CD4-positive, alpha-beta T cell treated with Interleukin-17A for 4 hours (primary cell): ENCODE measurements at places on chromosomes 6 and 20.

- peak; percentile 46 for DNase-seq
These were observed 250.9 kb upstream of the RREB1 start for GRCh38 chr6:6856538-6857523.

GRCh38 chr6:131083687-131084086 lies 20.6 kb upstream of the EPB41L2 start:
- DNase-seq, result no peak

DNA sequence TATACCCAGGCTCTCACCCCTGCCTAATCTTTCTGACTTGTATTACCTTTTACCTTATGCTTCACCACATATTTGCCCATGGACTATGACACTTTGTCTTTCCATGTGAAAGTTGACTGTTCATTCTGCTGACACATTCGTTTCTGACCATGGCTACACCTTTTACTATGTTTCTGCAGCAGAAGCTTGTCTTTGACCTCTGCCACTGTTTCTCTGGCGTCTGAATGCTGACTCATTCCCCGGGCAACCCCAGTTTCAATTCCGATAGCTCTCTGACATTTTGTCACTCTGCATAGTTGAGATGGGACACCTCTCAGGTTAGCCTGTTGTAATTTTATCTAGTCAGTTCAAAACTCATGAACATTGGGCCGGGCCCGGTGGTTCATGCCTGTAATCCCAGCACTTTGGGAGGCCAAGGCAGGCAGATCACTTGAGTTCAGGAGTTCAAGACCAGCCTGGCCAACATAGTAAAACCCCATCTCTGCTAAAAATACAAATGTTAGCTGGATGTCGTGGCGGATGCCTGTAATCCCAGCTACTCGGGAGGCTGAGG lies 50.7 kb downstream of the SLC26A8 start:
- DNase-seq, result no peak

DNA sequence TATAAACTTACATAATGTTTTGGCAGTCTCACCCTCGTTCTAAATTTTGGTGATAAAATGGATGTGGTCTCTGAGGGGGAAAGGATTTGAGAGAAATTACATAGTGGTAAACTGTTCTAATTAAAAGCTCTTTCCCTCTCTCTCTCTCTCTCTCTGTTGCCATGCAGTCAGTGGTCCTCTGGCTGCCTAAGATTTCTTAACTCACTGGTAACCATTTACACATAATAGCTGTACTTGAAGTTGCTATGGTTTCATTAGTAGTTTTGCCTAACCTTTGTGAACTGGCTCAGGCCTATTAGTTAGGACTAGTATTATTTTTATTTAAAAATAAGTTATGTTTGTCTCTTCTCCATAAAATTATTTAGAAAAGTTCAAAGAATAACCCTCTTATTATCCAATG lies 42.0 kb downstream of the MAPK14 start:
- no peak for DNase-seq

GRCh38 chr6:30200551-30201281 lies 12.5 kb downstream of the TRIM26 start:
- DNase-seq, result no peak

DNA sequence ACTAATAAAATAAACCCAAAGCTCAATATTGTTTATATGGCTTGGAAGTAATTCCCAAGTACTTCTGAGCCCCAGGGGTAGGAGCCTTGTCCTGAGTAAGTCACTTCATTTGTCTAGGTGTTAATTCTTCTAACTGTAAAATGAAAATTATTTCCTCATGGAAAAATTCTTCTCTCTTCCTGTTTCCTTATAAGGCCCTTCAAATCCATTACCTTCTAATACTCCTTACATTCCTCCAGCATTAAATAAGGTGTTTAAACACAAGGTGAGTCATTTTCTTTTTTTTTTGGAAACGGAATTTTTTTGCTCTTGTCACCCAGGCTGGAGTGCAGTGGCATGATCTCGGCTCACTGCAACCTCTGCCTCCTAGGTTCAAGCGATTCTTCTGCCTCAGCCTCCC lies 41.9 kb downstream of the PRR18 start:
- no peak for DNase-seq

- no peak for DNase-seq
These were observed 9.2 kb upstream of the RPS21 start for GRCh38 chr20:62377615-62378178.

GRCh38 chr6:139542351-139542750 lies 167.9 kb upstream of the CITED2 start:
- DNase-seq, result no peak

DNA sequence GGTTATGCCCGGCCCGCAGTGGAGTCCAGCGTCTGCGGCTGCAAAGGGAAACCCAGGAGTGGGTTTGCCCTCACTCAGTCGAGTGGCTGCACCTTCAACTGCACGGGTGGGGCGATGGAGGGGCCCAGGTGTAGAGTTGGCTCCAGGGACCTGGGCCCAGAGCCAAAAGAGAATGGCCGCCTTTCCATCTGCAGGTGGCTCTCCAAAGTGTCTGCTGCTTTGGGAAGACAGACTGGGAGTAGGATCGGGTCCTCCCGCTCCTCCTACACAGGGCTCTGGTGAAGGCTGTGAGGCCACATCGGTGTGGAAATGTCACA lies 80.1 kb downstream of the PTPN1 start:
- no peak for DNase-seq

GRCh38 chr20:59131551-59132285 lies 31.9 kb upstream of the ZNF831 start:
- no peak for DNase-seq

- no peak for DNase-seq
These were observed 116.1 kb upstream of the CDH4 start for GRCh38 chr20:61135968-61136367.

- DNase-seq, result no peak
These were observed 84.8 kb upstream of the PLEKHG1 start for GRCh38 chr6:150514806-150515380.

DNA sequence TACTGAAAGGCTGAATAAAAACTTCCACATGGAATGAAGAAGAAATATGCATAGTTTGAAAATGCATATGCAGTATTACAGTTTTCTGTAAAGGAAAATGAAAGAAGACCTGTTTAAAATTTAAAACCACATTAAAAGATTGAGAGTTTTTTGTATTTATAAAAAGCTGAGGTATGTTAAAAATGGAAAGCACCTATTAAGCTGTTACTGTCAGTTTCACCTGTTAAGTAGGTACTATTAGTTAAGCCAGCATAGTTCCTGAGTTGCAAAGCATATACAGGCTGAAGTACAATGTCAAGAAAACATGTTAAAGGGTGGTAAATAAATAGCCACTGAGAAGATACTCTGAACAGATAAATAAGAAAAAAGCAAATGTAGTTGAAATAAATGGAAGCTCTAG lies 69.9 kb downstream of the ATXN1 start:
- no peak for DNase-seq

DNA sequence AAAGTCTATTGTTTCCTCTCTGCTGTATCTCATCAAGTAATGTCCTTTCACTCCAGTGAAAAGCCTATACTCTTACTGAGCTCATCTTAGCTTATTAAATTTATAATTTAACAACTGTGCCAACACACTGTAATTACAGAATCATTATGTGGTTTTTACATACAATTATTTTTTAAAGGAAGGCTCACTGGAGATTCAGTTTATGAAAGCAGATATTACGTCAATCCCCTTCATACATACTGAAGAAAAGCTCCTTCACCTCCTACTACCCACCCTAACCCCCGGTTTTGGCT lies 28.1 kb downstream of the ARHGAP18 start:
- DNase-seq, result no peak

GRCh38 chr6:113953346-113953745 lies 17.6 kb downstream of the HDAC2 start:
- no peak for DNase-seq

DNA sequence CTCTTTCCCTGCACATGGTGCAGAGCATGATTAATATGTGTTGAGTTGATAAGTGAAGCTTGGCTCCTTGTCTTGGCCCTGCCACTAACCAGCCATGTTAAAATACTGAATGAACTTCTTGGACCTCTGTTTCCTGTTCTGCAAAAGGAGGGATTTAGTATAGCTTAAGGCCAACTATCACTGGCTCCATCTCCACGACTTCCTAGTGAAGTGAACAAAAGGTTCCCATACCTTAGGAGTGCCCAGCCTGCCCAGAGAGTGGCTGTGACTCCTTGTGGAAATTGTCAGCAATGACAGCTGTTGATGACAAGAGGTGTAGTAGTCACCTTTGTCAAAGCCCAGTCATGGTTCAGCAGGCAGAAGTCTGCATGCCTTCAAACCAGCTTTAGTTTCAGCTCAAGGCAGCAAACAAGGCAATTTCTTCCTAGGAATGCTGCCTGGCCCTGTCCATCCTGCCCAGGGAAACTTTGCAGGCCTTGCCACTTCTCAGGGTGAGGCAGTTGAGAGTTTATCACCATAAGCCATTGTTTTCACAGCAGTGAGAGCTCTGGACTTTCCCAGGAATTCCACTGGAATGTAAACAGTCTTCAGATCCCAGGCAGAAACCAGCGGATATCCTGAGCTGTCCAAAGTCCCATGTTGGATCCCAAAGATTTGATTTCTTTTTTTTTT lies 169.7 kb upstream of the TNFAIP3 start:
- no peak for DNase-seq

DNA sequence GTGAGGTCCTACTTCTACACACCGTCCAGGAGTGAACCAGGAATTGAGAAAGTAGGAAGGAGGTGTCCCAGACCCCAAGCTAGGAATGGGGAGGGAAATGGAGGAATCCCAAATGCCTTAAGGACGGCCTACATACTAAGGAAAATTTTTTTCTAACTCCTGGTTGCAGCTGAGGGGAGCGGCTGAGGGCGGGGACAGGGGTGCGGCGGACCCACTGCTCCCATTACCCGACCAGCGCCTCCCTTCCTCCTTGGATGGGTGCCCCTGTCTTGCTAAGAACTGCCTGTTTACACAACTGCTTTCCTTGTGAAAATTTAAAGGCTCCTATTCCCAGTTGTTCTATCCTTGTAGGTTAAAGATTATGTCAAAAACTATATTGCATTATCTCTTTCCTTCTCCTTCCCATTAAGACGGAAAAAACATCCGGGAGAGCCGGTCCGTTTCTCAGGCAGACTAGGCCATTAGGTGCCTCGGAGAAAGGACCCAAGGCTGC lies 699 bp upstream of the HSPA1B start:
- peak; percentile 60 for DNase-seq

GRCh38 chr20:45337367-45338120 lies 10.7 kb downstream of the SDC4 start:
- no peak for DNase-seq

DNA sequence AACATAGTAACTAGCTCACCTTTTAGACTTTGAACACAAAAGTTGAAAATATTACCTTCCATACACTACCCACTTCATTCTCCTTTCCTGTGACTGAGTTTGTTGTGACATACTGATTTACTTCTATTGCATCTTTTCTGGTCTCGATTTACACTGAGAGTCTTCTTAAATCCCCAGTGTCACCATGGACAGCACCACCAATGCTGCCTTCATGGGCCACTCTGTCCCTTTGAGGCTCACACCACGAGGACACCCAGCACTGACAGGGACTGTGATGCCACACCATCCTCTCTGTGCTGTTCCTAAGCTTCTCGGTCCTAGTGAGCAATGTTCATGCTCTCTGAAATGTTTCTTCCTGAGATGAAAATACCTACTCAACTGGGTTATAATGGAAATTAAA lies 337.1 kb upstream of the IRAK1BP1 start:
- DNase-seq, result no peak

DNA sequence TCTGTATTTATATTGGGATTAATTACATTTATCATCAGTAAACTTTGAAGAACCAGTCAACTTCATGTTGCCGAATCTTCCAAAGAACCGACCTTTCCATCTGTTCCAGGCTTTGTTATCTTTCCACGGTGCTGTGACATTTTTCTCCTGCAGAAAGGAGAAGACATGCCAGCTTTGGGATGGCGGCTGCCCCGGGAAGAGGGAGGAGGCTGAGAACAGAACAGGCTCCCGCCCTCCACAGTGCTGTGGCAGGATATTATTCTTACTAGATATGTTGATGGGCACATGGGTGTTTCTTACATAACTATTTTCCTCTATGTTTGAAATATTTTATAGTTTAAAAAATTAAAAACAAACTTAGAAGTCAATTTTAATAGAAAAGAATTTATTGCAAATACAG lies 44.9 kb downstream of the GINS1 start:
- no peak for DNase-seq

DNA sequence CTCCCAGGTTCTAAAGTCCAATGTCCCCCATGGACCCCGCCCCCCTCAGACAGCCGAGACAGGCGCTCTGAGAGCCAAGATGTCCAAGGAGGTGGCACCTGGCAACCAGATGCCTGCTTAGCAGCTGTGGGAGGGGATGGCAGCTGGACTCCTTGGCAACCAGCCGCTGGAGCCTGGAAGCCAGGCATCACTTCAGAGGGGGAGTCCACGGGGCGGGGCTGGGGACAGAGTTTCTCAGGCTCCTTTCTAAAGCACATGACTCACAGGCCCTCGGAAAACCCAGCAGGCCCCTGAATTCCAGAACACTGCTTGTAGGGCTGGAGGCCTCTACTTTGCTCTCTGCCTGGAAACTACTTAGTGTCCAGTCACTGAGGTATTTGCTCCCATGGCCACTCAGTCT lies 51.5 kb downstream of the PREX1 start:
- DNase-seq, result no peak

GRCh38 chr6:56750686-56751085 lies 108.0 kb upstream of the DST start:
- no peak for DNase-seq

GRCh38 chr6:12289933-12290820 lies at the start of gene EDN1:
TSS of gene EDN1 (plus strand) at chr6:12290361. CDS start at chr6:12290630, 269 bp downstream.
- peak; percentile 52 for DNase-seq

- DNase-seq, result peak; percentile 39
These were observed 90.4 kb downstream of the CARMIL1 start for GRCh38 chr6:25369433-25370177.

DNA sequence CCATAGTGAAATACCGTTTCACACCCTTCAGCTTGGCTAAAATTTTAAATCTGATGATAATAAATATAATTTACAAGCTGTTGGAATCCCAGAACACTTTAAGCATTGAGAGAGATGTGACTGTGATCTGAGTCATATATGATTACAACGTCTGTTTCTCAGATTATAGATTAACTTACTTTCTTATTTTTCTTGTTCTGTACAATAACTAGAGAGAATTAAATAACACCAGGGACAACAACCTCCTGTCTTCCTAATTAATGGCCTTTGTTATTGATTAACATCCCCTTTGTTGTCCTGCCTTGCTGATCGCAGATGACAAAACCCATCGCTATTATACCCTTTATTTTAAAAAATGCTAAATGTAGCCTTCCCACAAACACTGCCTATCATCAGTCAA lies 87.8 kb upstream of the EZR start:
- no peak for DNase-seq

- DNase-seq, result no peak
These were observed 1.8 kb upstream of the NDUFAF4 start for GRCh38 chr6:96899451-96899998.

DNA sequence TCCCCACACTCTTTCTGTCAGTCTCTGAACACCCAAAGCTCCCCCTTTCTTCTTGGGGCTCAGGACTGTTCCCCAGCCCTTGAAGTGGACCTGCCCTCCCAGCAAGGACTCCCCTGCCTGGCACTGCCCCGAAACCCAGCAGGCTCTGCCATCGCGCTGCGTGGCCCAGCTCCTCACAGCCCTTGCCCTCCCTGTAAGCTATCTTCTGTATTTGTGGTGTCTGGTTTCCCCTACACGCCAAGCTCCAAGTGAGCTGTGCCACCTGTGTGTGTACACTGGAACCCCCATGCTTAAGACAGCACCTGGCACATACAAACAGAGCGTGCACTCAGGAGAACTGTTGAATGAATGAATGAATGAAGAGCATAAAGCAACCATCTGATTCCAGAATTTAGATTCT lies 57.7 kb downstream of the TMEM242 start:
- no peak for DNase-seq

GRCh38 chr6:109008054-109008453 lies 86.6 kb downstream of the SESN1 start:
- DNase-seq, result no peak
